Left hindlimb (tissue), 1 donor: ENCODE measurements at places on chromosomes 13 and 19.
A peak's percentile ranks its signal among the peaks of the same experiment; 100 is the strongest.

GRCh38 chr13:79295906-79296706 is 109.9 kb downstream of the RBM26 start:
- no peak for DNase-seq

- DNase-seq: no peak
Measured at GRCh38 chr13:112783978-112784371, 94.1 kb downstream of the ATP11A start.

- DNase-seq: no peak
Measured at GRCh38 chr13:37491661-37492060, 106.9 kb downstream of the POSTN start.

DNA sequence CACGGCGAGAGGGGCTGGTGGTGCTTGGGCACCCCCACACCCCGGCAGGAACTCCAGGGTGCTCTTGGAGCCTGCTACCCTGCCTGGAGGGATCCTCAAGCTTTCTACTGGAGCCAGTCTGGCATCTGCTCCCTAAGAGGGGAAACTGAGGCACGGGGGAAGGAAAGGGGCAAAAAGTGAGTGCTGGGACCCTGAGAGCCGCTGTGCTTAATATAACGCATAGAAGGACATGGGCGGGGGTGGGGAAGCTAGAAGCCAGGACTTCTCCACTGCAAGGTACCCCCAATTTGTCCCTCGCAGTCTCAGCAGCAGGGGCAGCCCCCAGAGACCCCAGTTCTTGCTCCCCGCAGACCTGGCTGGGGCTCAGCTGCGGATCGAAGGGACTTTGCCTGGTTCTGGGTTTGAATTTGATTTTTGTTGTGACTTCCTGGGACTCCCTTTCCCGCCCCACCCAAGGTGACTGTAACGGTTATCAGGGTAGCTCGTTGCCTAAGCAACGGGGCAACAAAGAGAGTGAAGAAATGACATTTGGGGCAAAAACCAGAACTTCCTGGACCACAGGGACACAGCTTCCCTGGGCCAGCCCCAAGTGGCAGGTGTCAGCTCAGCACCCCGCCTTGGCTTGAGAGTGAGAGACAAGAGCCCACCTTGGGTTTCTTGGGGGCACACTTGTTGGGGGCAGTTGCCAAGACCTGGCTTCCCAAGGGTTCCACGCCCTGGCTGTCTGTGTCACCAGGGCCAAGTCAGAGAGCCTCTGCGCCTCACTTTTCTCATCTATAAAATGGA is 638 bp downstream of the ADGRE5 start:
- peak; percentile 30 for DNase-seq

DNA sequence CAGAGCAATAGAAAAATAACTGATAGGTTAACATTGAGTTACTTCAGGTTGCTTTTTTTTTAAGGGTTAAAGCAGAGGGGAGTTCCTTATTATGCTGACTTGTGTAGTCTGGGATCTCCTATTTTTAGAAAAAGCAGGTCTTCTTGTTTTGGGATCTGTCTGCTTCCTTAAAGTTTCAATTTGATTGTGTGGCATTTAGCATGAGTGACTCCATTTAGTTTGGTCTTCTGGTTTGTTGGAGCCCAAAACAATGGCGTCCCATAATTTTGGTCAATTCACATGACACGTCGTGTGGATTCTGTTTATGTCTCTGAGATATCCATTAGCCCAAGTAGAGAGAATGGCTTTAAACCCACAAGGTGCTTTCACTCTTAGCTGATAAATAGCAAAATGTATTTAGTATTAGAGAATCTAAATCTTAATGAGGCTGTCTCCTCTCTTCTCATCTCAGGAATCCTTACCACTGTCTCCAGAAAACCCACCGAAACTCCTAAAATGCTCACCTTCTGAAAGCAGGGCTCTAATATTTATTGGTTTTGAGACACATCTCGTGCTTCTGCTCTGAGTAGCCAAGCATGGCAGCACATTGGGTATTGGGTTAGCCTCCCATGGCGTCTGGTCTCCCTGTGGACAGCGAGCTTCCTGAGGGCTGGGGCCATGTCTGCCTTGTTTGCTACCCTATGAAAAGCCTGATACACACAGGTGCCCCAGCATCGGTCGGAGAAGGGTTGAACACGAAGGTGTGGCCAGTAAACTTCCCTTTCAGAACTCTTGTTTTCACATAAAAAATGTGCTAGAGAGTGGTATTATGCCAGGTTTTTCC is 67.2 kb upstream of the GPR183 start:
- no peak for DNase-seq

DNA sequence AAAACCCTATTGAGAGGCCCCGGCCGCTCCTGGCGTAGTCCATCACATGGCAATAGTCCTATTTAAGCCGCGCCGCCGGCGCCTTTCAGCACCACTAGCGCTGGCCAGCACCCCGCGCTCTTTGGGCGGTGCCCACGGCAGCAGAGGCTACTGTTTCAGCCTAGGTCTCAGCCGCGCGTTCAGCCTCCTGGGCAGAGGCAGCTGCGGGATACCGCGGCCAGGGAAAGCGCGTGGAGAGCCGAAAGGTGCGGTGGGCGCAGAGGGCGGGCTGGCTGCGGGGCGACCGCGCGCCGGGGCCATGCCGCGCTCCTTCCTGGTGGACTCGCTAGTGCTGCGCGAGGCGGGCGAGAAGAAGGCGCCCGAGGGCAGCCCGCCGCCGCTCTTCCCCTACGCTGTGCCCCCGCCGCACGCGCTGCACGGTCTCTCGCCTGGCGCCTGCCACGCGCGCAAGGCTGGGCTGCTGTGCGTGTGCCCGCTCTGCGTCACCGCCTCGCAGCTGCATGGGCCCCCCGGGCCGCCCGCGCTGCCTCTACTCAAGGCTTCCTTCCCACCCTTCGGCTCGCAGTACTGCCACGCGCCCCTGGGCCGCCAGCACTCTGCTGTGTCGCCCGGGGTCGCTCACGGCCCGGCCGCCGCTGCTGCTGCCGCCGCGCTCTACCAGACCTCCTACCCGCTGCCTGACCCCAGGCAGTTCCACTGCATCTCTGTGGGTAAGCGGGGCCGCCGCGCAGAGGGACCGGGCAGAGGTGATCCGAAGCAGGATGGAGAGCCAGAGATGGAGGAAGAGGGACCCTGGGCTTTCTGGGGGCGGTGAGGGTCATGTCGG is at the start of gene GSX1:
Gene GSX1 (plus strand): TSS at position 91 of the 826 bp plus-strand sequence. CDS start 208 bp downstream, at position 299.
- DNase-seq: peak; percentile 77

- no peak for DNase-seq
Measured at GRCh38 chr19:4589579-4590410, 30.3 kb upstream of the SEMA6B start.

DNA sequence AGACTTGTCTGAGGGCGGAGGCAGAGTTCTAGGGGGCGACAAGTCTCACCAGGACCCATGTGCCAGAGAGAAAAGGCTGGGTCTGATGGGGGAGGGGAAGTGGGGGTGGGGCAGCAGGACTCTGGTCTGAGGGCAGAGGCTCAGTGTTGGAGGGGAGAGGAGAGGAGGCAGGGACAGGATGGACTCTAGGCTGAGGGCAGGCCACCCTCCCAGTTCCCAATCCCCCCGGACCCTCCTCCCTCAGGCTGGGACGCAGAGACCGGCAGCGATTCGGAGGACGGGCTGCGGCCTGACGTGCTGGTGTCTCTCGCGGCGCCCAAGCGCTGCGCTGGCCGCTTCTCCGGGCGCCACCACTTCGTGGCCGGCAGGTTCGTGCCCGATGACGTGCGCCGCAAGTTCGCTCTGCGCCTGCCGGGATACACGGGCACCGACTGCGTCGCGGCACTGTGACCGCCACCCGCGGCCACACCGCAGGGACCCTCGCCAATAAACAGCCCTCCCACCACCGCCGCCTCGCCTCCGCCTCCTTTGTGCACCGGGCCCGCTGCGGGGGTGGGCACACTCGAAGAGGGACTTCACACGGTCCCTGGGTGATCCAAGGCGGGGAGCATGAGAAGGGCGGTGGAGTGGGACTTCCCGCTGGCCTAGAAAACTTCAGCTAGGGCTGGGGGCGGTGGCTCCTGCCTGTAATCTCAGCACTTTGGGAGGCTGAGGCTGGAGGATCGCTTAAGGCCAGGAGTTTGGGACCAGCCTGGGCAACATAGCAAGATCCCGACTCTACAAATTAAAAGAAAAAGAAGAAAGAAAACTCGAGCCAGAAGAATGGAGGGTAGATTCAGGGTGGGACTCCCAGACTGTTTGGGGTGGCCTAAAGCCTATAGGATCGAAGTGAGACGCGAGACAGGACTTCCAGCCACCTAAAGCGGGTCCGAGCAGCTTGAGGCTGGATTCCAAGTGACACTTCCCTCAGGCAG is 703 bp upstream of the CILP2 start:
- no peak for DNase-seq

- DNase-seq: peak; percentile 73
Measured at GRCh38 chr19:51327066-51328001, 14.6 kb downstream of the VSIG10L start.

DNA sequence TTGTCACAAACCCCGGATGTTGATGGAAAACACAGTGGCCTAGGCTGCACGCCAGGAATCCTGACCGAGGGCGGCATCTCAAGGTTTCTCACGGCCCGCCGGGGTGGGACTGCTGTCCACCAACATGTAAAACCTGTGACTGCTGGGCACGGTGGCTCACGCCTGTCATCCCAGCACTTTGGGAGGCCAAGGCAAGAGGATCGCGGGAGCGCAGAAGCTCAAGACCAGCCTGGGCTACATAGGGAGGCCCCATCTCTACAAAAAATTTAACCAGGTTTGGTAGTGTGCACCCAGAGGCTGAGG is 11.2 kb downstream of the PLIN4 start:
- DNase-seq: no peak

DNA sequence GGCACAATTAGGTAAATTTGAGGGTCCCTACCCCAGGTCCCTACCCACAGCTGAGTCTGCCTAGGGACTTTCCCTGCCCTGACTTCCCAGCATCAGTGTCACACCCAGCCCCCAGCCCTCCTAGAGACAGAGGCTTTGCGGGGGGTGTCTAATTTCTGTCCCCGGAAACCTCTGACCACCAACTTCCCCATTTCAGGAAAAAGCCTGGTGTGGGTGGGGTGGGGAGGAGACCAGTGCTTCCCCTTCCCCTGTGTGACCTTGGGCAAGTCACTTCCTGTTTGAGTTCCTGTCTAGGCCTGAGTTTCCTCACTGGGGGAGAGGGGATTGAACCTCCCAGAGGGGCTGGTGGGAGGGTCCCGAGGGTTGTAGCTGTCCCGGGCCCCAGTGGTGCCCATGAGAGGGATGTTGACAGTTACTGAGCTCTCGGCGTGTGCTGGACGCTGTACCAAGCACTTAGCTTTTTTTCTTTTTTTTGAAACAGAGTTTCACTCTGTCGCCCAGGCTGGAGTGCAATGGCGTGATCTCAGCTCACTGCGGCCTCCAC is 7.9 kb downstream of the VASP start:
- DNase-seq: no peak

DNA sequence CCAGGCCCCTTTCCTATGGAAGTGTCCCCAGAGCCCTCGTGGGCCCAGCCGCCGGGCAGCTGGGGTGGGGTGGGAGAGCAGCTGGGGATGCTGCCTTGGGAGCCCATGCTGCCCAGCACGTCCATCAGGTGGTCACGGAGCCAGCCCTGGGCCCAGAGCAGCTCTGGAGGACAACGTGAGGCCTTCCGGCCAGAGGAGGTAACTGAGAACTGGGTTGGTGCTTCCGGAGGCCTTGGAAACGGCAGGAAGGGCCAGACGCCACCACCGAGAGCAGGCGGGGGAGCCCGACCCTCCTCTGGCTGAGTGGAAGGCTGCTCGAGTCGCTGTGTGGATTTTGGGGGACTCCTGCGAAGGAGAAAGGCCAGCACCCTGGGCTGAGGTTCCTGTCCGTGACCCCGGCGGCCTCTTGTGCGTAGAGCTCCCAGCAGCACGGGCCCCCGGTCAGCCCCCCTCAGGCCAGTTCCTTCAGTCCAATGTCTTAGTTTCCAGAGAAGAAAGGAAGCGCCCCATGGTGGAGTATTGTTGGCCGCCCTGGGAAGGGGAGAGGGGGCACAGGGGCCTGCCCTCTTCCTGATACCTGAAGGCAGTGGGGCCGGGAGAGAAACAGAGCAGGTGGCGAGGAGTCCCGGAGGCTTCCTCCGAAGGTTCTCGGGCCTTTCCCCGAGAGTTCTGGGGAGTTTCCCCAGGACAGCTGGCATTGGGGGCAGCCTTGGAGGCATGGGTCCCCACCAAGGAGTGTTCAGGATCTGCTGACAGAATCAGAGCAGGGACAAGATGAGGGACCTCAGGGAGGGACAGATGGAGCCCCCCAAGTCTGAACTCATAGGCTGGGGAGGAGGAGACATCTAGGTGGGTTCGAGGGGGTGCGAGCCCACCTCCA is 68.8 kb downstream of the MLLT1 start:
- DNase-seq: no peak

- no peak for DNase-seq
Measured at GRCh38 chr19:43624933-43625332, 5.5 kb upstream of the ZNF428 start.

DNA sequence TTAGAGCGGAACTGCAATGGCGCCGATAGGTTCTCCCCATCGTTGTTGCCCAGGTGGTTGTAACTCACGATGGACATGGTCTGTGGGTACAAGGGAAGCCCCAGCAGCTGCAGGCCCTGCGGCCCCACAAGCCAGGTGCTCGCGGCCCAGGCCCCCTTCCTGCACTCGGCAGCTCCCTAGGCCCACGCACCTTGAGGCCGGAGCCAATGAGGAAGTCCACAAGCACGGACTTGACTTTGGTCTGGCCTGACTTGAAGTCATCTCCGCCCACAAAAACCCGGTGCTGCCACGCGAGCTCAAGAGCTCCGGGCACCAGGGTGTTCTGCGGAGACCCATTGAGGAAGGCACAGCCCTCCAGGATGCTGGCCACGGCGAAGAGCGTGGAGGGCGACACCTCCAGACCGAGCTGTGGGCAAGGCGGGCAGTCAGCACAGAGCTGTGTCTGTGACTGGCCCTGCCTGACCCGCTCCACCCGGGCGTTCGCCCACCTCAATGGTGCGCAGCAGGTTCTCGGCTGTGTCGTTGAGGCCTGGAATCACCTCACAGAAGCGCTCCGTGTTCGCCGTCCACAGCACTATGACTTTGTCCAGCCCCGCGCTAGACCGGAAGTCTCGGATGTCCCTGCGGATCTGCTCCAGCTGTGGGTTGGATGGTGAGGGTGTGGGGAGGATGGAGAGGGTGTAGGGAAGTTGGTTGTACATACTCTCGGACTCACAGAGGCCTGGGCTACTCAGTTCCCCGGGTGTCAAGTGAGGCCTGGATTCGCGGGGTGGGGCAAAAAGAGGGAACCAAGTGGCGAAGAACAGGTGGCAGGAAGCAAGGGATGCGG is 1.9 kb downstream of the ISYNA1 start:
- no peak for DNase-seq
